Esophagus squamous epithelium (tissue), 5 donors: ENCODE measurements at places on chromosomes 11 and 22.

GRCh38 chr11:10529279-10529678 lies 11.7 kb downstream of the RNF141 start:
- DNase-seq = no peak

DNA sequence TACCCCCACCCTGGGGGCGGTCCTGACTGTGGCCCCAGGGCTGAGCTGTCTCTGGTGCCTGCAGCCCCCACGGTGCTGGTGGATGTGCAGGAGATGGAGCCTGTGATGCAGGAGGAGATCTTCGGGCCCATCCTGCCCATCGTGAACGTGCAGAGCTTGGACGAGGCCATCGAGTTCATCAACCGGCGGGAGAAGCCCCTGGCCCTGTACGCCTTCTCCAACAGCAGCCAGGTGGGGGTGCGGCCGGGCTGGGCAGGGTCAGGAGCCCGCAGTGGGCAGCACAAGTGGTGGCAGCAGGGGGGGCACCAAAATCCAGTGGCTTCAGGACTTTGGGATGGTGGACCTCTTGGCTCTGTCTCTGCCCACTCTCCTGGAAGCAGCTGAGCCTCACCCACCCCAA lies 8.0 kb upstream of the NDUFS8 start:
- DNase-seq = no peak

DNA sequence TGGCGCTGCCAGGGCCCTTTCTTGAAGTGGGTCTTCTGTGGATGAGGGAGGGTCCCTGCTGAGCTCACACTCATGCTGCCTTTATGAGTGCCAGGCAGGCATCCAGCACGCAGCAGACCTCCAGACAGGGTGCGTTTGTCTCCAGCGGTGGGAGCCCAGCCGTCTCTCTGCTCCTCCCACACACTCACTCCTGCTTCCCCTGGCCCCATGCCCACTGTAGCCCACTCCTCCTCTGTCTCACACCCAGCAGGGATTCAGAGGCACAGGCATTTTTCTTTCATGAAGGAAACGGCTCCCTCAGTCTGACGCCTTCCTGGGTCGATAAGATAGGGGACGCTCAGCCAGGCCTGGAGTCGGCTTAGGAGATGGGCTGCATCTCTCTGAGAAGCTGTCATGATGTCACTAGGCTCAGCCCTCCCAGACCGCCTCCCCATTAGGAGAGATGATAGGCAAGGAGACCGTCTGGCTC lies 183.9 kb upstream of the NCAM1 start:
- no peak for DNase-seq

GRCh38 chr11:68992743-68993255 lies 12.0 kb upstream of the MRGPRD start:
- no peak for DNase-seq

DNA sequence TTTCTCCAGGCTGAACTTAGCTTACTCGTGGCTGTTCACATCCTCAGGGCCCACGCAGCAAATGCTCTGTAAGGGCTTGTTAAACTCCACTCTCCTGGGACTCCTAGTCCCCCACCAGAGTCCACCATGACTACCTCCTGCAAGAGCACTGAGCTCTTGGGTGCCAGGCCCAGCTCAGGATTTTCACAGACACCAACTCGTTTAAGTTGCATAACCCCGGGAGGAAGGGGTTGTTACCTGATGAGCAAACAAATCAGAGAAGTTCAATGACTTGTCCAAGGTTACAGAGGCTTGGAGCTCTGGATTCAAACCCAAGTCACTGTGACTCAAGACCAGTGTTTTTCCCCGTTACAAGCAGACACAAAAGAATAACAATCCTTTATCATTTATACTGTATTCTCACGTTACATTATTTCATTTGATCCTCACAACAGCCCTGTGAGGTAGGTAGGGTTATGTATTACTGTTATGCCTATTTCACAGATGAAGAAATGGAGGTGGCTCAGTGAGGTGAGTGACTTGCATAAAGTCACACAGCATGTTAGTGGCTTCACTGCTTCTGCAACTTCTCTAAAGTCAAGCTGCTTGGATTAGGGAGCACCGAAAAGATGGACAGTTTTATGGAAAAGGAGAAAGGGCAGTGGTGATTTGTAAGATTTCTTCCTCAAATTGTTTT lies 17.4 kb downstream of the KCTD21 start:
- DNase-seq = no peak

- DNase-seq = no peak
These were observed 2.9 kb downstream of the THYN1 start for GRCh38 chr11:134250246-134250645.

GRCh38 chr11:46414466-46414796 lies 22.9 kb upstream of the CHRM4 start:
- no peak for DNase-seq

- DNase-seq = no peak
These were observed 2.2 kb downstream of the ME3 start for GRCh38 chr11:86670181-86670580.

GRCh38 chr22:17057959-17058814 lies 26.6 kb upstream of the IL17RA start:
- no peak for DNase-seq

GRCh38 chr11:9688716-9689511 lies 25.0 kb downstream of the SWAP70 start:
- DNase-seq = no peak

DNA sequence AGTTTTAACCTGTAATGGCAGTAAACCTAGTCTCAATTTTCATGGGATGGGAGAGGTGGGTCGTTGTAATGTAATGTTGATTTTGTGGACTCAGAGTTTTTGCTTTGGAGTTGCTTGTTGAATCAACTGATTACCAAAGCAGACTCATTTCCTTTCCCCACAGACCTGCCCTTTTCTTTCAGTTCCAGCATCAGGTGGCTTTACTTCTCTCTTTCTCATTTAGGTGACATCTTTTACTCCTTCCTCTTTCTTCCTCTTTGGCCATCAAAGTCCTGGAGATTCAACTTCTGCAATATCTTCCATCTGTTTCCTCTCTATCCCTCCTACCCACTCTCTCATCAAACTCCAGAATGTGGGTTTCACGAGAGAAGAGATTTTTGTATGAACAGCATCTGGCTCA lies 313.9 kb downstream of the TMEM135 start:
- DNase-seq = no peak
